ENCODE measurements at places on chromosomes 4 and X.

- DNase-seq: peak; percentile 13
Measured at GRCh38 chrX:136065044-136065671, 79.9 kb downstream of the SLC9A6 start.

DNA sequence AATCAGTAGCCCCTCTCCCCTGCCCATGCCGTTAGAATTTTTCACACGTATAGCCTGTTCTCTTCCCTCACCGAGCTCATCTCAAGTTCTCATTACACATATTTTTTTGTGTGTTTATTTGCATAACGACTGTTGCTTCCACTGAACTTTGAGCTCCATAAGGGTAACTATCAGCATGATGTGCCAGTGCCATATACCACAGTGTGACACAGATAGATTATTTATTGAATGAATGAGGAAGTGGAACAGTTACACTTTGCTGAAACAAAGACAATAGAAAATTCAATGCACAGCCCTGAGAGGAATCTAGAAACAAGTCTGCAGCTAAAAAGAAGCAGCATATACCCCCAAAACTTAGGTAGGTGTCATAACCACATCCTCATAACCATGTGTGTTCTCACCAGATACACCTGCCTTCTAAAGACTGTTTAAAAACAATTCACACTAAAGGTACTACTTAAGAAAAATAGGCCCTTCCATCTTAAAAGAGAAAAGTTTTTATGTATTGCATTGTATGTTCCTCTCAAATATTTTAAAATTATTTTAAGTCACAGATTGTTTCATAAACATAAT, 389.9 kb downstream of the PACRGL start:
- DNase-seq: no peak

DNA sequence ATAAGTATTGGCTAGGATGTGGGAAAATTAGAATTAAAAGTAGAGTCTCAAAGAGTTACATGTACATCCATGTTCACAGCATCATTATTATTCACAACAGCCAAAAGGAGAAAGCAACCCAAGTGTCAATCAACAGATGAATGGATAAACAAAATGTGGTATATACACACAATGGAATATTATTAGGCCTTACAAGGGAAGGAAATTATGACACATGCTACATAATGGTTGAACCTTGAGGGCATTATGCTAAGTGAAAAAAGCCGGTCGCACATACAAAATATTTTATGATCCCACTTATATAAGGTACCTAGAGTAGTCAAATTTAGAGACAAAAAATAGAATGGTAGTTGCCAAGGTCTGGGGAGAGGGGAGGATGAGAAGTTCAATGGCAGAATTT, 80.1 kb downstream of the HUWE1 start:
- no peak for DNase-seq

DNA sequence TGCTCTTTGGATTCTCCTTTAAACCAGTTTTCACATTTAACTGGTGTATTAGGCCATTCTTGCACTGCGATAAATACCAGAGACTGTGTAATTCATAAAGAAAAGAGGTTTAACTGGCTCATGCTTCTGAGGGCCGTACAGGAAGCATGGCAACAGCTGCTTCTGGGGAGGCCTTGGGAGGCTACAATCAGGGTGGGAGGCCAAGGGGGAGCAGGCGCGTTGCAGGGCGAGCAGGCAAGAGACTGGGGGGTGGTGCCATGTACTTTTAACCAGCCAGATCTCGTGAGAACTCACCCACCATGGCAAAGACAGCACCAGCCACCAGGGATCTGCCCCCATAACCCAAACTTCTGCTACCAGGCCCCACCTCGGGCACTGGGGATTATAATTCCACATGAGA, 38.1 kb downstream of the RNF212 start:
- DNase-seq: no peak

DNA sequence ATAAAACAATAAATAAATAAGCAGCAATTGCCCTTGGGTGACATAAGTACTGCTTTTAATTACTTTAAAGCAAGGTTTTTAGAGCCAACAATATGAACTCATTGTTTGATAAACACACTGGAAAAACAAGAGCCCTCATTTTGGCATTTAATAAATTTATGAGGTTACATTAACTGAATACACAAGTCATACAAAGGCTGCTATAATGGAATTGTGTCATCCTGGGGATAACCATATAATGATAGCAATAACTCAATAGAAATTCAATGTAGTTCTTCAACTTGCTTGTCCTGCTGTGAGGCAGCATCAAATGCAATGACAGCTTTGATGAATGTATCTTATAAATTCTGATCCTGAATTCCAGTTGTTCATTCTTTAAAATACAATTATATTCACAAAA, 1512.5 kb downstream of the STIM2 start:
- DNase-seq: no peak

- DNase-seq: no peak
Measured at GRCh38 chr4:143531380-143531779, 17.9 kb downstream of the SMARCA5 start.

DNA sequence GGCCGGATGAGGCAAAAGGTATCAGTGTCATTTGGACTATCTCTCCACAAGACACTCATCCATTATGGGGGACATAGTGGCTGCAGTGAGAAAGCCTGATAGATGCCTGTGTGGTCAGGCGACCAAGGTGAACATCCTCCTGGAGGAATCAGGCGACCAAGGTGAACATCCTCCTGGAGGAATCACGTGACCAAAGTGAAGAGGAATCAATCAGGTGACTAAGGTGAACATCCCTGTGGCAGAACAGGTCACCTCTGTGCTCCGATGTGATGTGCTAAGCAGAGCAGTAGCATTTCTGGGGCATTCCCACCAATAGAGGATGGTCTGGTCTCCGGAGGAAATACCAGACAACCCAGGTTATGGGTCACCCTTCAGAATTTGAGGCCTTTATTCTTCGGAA, 44.0 kb downstream of the RNF212 start:
- DNase-seq: no peak

DNA sequence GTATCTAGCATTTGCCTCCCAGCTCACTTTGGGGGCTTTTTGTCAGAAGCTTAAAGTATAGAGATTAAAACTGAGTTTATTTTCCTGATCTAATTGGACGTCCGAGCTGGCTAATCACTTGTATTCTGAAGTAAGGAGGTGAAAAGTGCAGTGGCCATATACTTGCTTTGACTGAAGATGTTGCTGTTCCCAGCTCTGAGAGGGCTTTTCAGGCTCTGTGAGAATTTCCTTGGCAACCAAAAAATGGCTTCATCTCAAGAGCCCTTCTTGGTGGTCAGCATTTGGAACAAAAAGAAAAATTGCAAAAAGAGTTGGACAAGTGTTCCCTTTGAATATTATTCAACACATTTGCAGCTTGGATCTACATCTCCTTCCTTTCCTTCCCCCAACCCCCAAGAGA, 67.0 kb downstream of the SLC4A4 start:
- no peak for DNase-seq

- no peak for DNase-seq
Measured at GRCh38 chr4:80646061-80646460, 310.5 kb downstream of the CFAP299 start.

- DNase-seq: no peak
Measured at GRCh38 chr4:140689623-140690022, 66.6 kb downstream of the TBC1D9 start.

DNA sequence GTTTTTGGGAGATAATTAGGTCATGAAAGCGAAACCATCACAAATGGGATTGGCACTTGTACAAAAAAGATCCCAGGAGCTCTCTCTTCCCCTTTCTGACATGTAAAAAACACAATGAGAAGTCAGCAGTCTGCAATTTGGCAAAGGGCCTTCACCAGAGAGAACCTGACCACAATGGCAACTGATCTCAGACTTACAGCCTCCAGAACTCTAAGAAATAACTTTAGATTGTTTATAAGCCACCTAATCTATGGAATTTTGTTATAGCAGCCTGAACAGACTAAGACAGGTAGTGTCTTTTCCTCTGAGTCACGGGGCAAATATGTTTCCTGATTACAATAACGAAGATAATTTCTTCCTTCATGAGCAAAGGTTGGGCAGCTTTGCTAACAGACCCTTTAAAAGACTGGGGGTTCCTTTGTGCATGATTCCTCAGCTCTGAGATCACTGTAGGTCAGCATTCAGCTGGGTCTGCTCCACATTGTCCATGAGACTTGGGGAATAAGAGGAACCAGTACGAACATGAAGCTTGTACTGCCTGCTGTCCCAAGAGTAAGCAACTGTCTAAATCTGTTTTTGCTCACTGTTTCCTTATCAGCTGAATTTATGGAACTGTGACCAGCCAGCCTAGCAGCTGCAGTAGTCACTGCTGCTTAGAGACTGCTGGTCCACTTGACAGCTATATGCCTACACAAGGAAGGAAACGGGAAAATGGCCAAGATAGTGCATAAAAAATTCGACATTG, 191.6 kb downstream of the ANAPC10 start:
- no peak for DNase-seq

GRCh38 chr4:39812500-39812899, 114.6 kb downstream of the UBE2K start:
- no peak for DNase-seq

- DNase-seq: no peak
Measured at GRCh38 chr4:138595731-138596460, 353.7 kb upstream of the SLC7A11 start.

- no peak for DNase-seq
Measured at GRCh38 chr4:22434895-22435294, 81.0 kb downstream of the ADGRA3 start.

All from T follicular helper cell (primary cell).